ENCODE measurements at places on chromosomes 2 and 18.

DNA sequence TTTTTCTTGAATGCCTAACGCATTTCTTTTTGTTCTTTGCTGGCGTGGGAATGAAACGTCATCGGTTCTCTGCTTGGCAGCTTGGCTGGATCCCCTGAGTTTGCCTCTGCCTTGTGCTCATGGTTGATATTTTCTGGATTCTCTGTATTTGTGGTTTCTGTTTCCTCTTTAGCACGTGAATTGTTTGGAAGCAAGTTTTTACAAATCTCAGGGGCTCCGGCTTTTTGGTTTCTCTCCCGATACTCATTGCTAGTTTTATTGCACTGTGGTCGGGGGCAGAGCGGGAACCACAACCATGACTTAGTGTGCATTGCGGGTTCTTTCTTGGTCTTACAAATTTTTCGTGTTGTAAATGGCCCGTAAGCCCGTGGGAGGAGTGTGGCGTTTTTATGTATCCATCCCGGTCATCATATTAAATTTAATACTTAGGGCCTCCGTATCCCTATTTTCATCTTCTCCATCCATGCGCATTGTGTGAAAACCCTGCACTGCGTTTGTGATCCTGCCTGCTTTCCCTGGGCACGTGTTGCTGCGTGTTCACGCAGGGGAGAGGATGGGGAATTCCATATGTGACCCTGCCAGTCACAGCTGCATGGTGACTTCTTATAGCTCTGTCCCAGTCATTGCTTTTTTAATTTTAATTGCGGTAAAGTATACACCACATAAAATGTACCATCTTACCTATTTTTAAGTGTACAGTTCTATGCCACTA, 9.4 kb downstream of the RAMP1 start:
- no peak for DNase-seq

GRCh38 chr2:209070262-209070661, 353.6 kb upstream of the MAP2 start:
- no peak for DNase-seq

GRCh38 chr2:176747928-176748327, 464.7 kb upstream of the HNRNPA3 start:
- DNase-seq: no peak

DNA sequence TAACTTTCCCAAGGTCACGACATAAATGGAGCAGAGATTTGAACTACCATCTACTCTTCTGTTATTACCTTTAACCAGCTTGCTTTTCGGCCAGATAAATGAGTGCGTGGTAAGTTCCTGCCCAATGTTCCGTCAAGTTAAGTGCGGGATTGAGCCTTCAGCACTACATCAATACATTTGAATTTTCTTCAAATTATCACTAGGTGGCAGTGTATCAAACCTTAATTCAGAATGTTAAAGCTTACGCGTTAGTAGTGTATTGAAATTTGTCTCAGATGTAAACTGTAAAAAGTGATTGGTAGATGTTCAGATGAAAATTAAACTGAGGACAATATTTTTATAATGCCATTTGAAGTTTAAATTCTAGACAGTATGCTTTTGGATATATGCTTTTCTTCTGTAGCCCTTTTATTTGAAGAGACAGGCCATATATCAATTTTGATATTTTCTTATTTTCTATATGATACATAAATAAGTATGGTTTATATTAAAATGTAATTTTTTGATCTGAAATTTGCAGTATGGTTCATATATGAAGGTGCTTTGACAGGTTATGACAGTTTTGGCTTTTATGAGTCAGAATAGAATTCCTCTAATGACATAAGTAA, 681.3 kb downstream of the ADCYAP1 start:
- DNase-seq: peak; percentile 45

DNA sequence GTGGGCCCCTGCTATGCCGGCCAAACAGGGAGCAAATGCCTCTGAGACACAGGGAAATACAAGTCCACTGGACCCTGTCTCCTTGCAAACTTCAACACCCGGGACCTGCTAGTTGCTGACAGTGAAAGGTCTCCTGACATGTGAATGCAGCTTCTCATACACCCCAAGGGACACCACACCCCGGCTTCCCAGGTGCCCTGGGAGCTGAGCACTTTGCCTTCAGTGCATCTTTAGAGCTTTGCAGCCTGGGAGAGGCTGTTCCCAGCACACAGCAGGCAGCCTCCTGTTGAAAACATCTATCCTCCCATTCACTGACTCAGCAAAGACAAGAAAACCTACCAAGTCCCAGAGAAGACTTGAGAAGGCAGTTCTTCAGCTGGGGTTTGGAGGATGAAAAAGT, 143.4 kb downstream of the COL6A3 start:
- no peak for DNase-seq

DNA sequence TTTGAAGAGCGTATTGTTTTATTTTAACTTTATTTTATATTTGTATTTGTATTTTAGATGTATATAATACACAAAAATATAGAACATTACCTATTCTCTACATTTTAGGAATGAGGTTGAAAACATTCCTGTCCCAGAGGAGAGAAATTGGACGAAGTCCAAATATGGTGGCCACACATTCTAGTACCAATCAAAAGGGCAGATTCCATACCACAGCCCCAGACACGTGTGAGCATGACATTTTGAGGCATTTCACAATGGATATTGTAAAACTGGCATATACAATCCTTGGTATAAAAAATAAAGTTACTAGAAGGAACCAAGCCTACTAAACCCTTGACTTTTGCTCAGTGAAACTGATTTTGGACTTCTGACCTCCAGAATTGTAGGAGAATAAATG, 50.6 kb downstream of the C2orf76 start:
- DNase-seq: no peak

DNA sequence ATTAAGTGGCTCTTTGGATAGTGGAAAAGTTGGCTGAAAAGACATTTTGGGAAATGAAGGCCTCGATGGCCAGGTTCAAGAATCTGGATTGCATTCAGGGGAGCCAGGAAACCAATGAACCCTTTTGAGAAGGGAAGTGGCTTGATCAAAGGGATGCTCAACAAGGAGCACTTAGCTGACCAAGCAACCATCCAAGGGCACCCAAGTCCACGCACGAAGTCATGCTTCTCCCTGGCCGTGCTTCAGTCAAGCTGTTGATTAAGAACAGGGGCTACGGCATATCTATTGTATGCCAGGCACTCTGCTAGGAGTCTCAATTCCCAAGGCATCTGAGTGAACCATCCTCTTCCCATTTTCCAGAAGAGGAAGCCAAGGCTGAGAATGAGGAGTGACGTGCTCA, 185.8 kb upstream of the GLI2 start:
- DNase-seq: no peak

GRCh38 chr2:232929303-232930058, 59.4 kb downstream of the SNORC start:
- peak; percentile 42 for DNase-seq

DNA sequence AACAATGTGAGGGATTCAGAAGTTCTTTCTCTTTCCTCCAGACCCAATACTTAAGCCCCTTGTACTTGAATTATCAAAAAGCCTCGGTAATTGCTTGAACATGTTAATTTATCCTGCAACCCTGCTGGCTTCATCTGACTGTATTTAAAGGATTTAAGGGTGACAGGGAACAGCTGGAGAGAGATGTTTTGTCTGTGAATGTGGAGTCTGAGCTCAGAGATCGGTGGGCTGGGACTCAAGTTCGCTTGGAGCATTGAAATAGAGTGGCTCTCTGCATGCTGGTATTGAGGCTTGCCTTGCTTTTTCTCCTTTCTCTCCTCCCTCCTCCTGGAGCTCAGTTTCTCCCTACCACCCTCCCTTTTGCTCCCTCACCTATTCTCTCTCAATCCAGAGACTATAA, 73.6 kb downstream of the BOD1L2 start:
- peak; percentile 38 for DNase-seq

GRCh38 chr2:150732064-150732463, 244.6 kb upstream of the RND3 start:
- no peak for DNase-seq

DNA sequence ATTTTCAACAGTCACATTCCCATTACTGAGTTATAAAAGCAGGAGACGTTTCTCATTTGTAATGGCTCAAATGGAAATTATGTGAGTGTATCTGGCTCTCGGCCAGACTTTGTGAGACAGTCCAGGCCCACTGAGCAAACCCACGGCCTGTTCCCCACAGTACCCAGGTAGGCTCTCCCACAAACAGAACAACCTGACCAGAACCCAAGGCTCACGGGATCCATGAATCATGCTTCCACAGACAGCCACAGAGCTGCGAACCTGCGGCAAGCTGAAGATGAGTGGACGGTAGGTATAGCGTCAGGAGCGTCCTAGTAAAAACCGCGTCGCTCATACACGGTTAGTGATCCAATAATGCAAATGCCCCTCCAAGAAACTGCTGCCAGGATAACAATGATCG, 34.2 kb downstream of the NDUFA10 start:
- DNase-seq: peak; percentile 97

GRCh38 chr2:35963824-35964223, 391.8 kb upstream of the CRIM1 start:
- DNase-seq: no peak

DNA sequence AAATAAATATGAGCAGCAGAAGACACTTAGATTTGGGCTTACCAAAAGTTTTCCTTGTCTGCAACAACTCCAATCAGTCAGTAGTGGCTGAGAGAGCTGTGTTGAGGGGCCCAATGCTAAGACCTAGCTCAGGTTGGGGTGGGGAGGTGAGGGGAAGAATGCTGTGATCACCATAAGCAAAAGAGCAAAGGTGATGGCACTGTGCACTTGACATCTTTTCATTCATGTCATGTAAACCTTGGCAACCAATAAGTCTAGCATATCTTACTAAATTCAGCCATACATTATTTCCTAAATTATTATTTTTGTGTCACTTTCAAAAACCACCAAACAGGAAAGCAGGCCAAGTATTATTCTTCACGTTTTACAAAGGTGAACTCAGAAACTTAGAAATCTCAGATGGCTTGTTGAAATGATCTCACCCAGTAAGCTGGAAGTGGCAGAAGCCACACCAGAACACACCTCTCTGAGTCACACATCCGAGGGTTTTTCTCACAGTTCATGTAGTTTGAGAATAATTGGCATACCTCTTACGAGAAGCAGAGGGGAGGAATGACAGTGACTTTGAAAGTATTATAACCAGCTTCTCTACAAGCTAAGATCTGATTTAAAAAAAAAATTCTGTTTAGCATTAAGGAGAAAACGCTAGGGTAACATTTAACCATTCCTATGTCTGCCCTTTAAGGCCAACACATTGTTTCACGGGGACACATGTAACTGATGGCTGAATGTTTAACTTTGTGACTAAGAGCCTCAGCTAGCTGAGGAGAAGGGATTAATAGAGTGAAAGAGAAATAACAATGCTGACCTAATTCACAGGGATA, 43.3 kb upstream of the SETBP1 start:
- no peak for DNase-seq

DNA sequence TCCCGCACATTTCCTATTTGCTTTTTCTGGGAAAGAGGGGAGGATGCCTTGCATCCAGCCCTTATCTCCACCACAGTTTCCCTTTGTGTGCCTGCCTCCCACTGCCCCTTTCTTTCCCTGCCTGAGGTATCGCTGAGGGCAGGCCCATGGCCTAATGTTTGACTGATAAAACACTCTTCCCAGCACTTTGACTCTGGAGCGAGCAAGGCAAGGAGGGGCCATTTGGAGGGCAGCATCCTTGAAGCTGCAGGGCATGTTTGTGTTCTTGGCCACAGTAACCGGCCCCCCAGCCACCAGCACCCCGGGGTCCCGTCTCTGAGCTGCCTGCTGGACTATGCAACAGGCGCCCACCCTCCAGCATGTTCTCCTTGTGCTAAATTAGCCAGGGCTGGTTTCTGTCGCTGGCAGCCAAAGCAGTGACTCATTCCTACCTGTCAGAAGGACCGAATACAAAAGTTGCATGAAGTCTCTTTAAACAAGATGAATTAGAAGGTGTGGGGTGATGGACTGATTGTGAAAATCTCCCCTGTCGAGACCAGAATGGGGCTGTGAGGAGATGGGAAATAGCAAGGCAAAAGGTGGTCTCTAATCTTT, 50.7 kb downstream of the BCL2L11 start:
- DNase-seq: no peak

GRCh38 chr2:236026841-236027240, 141.3 kb downstream of the GBX2 start:
- DNase-seq: no peak

DNA sequence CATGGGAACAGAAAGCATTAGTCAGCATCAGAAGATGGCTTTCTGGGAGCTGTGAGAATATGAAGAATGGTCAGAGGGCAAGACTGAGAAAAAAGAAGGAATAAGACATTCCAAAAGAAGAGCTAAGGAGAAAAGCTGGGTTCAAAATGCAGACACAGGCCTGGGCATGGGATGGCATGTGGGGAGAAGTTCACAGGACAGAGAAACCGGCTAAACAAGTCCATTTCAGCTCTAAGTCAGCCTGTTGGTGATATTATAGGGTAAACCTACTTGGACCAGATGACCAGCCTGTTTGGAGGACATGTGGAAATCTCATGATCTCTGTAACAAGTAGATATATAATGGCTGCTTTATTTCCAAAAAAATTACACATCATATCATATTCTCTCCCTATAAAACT, 91.7 kb upstream of the MEIS1 start:
- DNase-seq: no peak

GRCh38 chr2:25566694-25567093, 106.7 kb downstream of the DTNB start:
- DNase-seq: no peak

- DNase-seq: no peak
Observed at GRCh38 chr2:239536186-239536585, 135.4 kb upstream of the HDAC4 start.

- peak; percentile 90 for DNase-seq
Observed at GRCh38 chr2:152718909-152719645, 657 bp downstream of the ARL6IP6 start.

GRCh38 chr2:179671043-179671981, 190.1 kb downstream of the ZNF385B start:
- DNase-seq: no peak
